Type B pancreatic cell (in vitro differentiated cells): ENCODE measurements at places on chromosomes 12 and 14.

- H3K27ac ChIP-seq = no peak overlapping the region
- no peaks in the 10 kb centered on the region for H3K4me1 ChIP-seq
- H3K27me3 ChIP-seq = no peaks in the 10 kb centered on the region
- no peak overlapping the region for H3K4me3 ChIP-seq
- H3K36me3 ChIP-seq = peaks cover 39% of the 10 kb centered on the region
- no peak for DNase-seq
These were observed 41.6 kb downstream of the EXOC5 start for GRCh38 chr14:57227083-57227482.

DNA sequence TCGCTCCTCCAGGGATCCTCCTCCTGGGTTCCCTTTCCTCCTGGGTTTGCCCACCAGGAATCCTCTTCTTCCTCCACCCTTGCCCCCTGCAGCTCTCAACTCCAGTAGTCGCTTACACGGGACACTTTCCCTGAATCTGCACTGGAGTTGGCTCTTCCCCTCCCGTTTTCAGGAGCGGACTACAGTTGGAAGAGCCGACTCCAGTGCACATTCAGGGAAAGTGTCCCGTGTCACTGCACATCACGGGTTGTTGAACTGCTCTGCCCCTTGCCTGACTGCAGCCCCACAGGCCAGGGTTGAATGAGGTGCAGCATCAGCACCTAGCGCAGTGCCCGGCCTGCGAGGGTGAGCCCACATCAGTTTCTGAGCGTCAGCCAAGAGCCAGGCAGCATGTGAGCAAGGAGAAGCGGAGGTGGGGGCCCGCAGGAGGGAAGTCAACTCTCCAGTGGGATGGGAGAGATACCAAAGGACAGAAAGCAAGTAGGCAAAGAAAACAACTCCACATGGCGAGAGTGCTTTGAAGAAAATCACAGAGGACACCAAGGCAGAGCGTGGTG, 13.1 kb downstream of the RAPGEF3 start:
- H3K4me3 ChIP-seq = no peak overlapping the region
- H3K27ac ChIP-seq = no peak overlapping the region
- no peaks in the 10 kb centered on the region for H3K27me3 ChIP-seq
- no peaks in the 10 kb centered on the region for H3K36me3 ChIP-seq

DNA sequence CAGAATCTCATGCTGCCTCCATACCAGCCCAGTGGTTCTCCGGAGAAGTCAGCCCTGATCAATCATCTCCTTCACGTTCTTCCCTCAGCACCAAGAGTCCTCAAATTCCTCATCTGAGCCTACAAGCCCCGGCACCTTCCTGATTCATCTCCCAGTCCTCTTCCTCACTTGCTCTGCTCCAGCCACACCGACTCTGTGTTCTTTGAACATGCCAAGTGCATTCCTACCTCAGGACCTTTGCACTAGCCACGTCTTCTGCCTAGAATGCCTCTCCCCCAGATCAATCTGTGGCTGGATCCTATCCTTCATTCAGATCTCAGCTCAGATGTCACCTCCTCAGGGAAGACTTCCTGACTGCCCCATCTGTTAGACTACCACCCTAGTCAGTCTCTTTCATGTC, 4.7 kb downstream of the RILPL1 start:
- H3K36me3 ChIP-seq = peaks cover 24% of the 10 kb centered on the region
- no peak overlapping the region for H3K27ac ChIP-seq
- peaks cover 19% of the 10 kb centered on the region for H3K4me1 ChIP-seq
- no peak for DNase-seq

- no peak for DNase-seq
- H3K27ac ChIP-seq = no peak overlapping the region
- H3K36me3 ChIP-seq = no peaks in the 10 kb centered on the region
- H3K27me3 ChIP-seq = no peaks in the 10 kb centered on the region
These were observed 178.2 kb downstream of the PIK3C2G start for GRCh38 chr12:18439541-18439940.

DNA sequence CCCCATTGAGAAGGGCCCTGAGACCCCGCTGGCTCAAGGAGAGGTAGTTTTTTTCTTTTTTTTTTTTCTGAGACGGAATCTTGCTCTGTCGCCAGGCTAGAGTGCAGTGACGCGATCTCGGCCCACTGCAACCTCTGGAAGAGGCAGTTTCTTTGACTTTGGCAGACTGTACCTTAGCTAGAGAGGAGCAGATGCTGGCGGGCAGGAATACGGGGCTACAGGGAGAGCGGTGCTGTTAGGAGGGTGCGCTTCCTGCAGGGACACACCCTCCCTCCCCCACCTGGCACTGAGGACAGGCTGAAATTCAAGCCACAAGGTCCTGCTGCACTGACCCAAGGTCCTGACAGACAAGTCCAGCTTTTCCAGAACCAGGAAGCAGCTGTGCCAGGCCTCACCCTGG, 32.2 kb upstream of the NUDT14 start:
- no peak overlapping the region for H3K4me3 ChIP-seq
- no peaks in the 10 kb centered on the region for H3K27me3 ChIP-seq
- DNase-seq = no peak
- H3K36me3 ChIP-seq = peaks cover 4% of the 10 kb centered on the region
